ENCODE measurements at places on chromosomes 3 and 15.

DNA sequence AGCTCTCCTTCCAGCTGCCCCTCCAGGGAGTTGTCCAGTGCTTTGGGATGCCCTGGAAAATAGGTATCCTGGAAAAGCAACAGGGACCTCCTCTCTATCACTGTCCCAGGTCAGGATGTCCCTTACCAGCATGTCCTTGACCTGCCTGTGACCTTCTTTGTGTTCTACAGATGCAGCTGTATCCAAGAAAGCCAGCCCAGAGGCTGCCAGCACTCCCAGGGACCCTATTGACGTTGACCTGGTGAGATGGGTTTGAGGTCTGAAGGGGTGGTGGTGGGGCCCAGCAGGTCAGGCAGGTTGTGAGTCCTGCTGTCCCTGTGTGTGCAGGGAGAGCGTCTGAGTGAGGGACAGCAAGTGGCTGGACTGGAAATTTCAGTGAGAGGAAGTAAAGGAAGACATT lies 30.2 kb downstream of the PML start:
- DNase-seq, result no peak

GRCh38 chr3:163218336-163218735 lies 1721.7 kb downstream of the OTOL1 start:
- DNase-seq, result no peak

DNA sequence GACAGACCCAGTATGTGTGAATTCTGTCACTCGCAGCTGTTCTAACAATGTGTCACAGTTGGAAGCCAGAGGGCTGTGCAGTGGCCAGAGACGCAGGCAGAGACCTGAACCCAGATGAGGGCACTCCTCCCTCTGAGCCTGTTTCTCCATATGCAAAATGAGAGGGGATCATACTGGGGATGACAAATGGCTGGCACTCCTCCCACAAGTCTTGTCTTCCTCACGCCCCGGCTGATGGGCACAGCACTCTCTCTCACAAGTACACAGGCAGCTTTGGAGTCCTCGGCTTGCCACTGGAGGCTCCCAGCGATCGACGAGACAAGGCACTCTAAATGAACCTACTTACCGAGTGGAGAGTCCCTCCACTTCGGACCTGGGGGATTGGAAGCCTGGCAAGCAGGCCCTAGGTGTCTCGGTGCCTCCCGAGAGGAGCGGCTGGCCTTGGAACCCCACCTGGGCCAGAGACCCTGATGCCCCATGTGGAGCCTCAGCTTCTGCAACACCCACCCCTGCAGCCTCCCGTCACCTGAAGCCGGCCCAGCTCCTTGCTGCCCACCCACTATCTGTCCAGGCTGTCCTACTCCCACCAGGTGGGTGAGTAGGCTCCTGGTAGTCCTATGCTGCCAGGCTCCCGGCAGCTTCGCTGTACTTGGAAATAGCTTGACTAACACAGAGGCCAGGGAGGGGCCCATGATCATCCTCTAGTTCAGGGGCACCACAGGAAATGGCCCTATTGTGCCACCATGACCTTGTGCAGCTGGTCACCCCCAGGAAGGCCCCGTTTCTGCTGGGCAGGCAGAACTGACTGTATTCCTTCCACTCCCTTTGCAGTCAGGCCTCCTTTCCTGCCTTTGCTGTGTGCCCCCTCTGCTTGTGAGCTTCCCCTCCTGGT lies 65.0 kb upstream of the IQSEC1 start:
- no peak for DNase-seq

GRCh38 chr3:124140746-124141145 lies 148.8 kb upstream of the ROPN1 start:
- DNase-seq, result no peak

DNA sequence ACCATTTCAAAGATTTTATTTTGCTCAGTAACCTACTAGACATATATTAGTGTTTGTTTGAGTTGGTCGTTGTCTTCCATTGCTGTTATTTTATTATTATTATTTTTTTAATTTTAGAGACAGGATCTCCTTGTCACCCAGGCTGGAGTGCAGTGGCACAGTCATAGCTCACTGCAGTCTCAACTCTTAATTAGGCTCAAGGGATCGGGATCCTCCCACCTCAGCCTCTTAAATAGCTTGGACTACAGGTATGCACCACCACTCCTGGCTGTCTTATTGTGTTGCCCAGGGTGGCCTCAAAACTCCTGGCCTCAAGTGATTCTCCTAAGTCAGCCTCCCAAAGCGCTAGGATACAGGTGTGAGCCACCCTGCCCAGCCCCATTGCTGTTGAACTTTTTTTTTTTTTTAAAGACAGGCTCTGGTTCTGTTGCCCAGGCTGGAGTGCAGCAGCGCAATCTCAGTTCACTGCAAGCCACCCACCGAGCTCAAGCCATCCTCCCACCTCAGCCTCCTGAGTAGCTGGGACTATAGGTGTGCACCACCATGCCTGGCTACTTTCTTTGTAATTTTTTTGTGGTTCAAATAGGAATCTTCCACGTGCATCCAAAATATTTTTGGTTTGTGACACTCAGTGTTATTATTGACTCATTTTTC lies 18.2 kb downstream of the SETD5 start:
- DNase-seq, result no peak

GRCh38 chr3:196596355-196596754 lies 27.9 kb downstream of the FBXO45 start:
- DNase-seq, result no peak
